ENCODE measurements at places on chromosomes 3 and 15.

DNA sequence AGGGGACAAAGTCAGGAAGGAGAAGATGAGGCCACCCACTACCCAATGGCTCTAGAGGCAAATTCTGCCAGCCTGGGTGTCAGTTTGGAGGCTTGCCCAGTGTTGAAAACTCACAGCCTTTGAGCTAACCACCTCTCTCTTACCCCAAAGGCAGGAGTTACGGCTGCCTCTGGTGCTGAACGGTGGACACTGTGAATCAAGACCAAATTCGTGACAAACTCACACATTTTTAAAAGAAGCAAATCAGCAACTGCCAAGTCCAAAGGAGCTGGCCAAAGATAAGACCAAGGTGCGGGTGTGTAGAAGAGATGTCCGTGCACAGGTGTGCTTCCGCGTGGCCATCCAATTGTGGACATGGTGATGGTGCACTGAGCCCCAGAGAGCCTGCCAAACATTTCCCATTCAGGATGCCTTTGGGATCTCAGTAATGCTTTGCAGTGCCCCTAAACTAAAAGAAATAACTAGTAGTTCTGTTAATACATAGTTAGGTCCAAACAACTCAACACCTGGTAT is 74.6 kb downstream of the FAM174B start:
- no peak for DNase-seq

GRCh38 chr15:45871121-45871855 is 236.5 kb downstream of the SQOR start:
- no peak for DNase-seq

- DNase-seq: no peak
Measured at GRCh38 chr3:65999606-66000005, 39.1 kb downstream of the MAGI1 start.

DNA sequence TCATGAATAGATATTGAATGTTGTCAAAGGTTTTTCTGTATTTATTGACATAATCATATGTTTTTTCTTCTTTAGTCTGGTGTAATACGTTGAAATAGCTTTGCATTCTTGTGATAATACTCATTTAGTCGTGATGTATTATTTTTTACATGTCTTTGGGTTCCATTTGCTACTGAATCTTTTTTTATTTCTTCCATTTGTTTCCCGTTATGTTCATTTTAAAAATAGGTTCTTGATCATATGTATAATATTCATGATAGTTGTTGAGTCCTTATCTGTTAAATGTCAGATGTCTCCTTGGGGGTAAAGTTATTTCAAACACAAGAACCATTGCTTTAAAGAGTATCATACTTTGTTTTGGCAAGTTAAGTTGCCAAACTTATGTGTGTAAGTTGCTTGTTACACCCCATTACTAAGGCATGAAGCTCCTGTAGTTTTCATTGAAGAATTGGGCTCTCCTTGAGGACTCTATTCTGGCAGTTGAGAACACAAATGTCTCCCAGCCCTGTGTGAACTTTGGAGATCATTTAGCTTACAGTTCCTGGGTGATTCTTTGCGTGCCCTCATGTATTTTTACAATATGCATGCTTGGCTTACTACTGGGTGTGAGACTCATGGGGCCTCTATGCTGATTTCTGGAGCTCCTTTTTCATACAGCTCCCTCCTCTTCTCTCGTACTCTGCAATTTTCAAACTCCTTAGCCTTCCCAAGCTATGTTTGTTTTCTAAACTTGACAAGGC is 8.3 kb downstream of the AKAP13 start:
- DNase-seq: no peak

DNA sequence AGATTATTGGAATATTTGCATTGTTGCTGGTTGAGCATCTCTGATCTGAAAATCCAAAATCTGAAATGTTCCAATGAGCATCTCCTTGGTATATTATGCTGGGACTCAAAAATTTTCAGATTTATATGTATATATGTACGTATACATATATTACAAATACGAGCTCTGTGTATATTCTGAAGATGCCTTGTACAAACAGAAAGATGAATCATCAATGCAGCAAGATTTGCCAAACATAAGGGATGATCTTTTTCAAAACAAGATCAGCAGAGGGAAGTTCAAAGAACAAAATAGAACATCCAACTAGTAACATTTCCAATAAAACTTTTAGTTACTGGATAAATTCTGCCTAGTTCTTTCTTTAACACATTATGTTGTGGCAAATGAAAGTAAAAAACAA is 42.5 kb downstream of the HERC1 start:
- no peak for DNase-seq

GRCh38 chr3:146780251-146780650 is 175.1 kb upstream of the PLSCR5 start:
- DNase-seq: no peak

GRCh38 chr3:55416331-55416821 is 70.7 kb downstream of the WNT5A start:
- DNase-seq: peak; percentile 4

- DNase-seq: no peak
Measured at GRCh38 chr3:177145954-177146353, 51.3 kb downstream of the TBL1XR1 start.

DNA sequence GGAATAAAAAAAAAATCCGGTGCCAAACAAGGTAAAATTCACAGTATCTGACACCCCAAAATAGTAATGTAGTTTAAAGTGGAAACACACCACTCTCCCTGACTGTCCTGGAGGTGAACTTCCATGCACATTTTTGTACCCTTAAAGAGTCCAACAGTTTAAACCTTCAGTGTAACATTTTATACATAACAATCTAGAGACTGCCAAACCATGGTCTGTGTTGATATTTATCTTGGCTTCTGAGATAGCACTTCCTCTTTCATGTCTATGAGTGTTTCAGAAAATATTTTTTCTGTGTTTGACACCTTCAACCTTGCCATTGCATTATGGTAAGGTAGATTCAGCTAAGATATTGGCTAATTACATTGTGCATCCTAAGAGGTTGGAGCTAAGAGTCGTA is 13.9 kb downstream of the TMEM45A start:
- DNase-seq: no peak
